ENCODE measurements at places on chromosomes 2 and 18. TPM values are rescaled to one million over a fixed set of nuclear protein-coding genes. Genes with fewer than 3 reads are reported as not detected.

DNA sequence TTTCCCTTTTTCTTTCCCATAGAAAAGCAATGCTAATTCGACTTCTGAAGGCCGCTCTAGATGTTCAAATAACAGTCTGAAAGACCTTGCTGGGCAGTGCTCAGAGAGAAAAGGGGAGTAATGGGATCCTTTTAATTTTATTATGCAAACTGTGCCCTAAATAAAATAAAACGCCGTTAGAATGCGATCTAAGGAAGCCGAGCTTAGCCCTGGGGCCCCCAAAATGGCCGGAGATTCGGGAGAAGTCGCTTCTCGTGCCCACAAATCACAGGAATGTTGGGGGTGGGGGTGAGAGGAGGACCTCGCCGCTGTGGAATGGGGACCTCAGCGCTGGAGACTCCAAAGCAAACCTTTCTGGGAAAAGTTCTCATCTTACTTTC is 8.4 kb upstream of the POU3F3 start:
- H3K4me1 ChIP-seq, result peaks cover 5% of the 10 kb centered on the region
- peaks cover 80% of the 10 kb centered on the region for H3K27me3 ChIP-seq
- no peak overlapping the region for H3K4me3 ChIP-seq
- H3K27ac ChIP-seq, result peak overlapping the region; percentile 48
- H3K36me3 ChIP-seq, result peaks cover 5% of the 10 kb centered on the region

DNA sequence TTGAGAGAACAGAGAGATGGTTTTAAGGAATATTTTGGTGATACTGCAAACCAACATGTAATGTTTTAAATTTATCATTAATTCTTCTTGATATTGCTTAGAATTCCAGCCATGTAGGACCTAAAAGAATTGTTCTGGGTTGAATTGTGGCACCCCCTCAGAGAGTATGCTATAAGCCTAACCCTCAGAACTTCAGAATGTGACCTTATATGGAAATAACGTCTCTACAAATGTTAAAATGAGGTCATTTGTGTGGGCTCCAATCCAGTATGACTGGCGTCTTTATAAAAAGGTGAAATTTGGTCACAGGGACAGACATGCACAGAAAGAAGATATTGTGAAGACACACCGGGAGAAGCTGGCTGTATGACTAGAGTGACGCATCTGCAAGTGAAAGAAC is 193.6 kb downstream of the NRXN1 start:
- no peaks in the 10 kb centered on the region for H3K36me3 ChIP-seq
- H3K4me1 ChIP-seq, result no peaks in the 10 kb centered on the region
- no peak overlapping the region for H3K4me3 ChIP-seq
- no peaks in the 10 kb centered on the region for H3K27me3 ChIP-seq

DNA sequence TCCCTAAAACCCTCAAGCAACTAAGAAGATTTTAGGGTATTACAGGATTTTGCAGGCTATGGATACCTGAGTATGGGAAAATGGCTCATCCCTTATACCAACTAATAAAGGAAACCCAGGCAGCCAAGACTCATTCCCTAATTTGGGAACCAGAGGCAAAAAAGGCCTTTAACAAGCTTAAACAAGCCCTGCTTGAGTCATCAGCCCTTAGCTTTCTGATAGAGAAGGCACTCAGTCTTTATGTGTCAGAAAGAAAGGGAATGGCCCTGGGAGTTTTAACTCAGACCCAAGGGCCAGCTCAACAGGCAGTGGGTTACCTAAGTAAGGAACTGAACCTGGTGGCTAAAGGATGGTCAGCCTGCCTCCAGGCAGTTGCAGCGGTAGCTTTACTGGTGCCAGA is 96.9 kb upstream of the RMP24 start:
- no peak overlapping the region for H3K4me3 ChIP-seq
- peaks cover 4% of the 10 kb centered on the region for H3K27me3 ChIP-seq
- no peak overlapping the region for H3K27ac ChIP-seq
- H3K36me3 ChIP-seq, result no peaks in the 10 kb centered on the region
- no peak for DNase-seq

GRCh38 chr2:102241616-102242305 is 54.9 kb downstream of the IL1RL2 start:
- H3K27me3 ChIP-seq, result peaks cover 11% of the 10 kb centered on the region
- H3K36me3 ChIP-seq, result no peaks in the 10 kb centered on the region
- no peak for DNase-seq

GRCh38 chr18:36296650-36297416 is 680 bp upstream of the FHOD3 start:
- H3K36me3 ChIP-seq, result no peaks in the 10 kb centered on the region
- no peak overlapping the region for H3K27ac ChIP-seq
- DNase-seq, result no peak

GRCh38 chr2:85662899-85663593 is 5.0 kb downstream of the SFTPB start:
- no peak overlapping the region for H3K4me3 ChIP-seq
- DNase-seq, result no peak
- no peak overlapping the region for H3K27ac ChIP-seq
- no peaks in the 10 kb centered on the region for H3K27me3 ChIP-seq
- peaks cover 8% of the 10 kb centered on the region for H3K4me1 ChIP-seq
- H3K36me3 ChIP-seq, result peaks cover 6% of the 10 kb centered on the region

The CLEC4F gene
- not detected for total RNA-seq

The OR6B2 gene
- total RNA-seq, result not detected

The AKAIN1 gene
- not detected for total RNA-seq
